ENCODE measurements at places on chromosomes 5 and 9.
A peak's percentile ranks its signal among the peaks of the same experiment; 100 is the strongest.

GRCh38 chr9:36738318-36738976 is 165.8 kb downstream of the MELK start:
- no peak for DNase-seq

- DNase-seq: no peak
These were observed 120.6 kb upstream of the NIPBL start for GRCh38 chr5:36755920-36756488.

DNA sequence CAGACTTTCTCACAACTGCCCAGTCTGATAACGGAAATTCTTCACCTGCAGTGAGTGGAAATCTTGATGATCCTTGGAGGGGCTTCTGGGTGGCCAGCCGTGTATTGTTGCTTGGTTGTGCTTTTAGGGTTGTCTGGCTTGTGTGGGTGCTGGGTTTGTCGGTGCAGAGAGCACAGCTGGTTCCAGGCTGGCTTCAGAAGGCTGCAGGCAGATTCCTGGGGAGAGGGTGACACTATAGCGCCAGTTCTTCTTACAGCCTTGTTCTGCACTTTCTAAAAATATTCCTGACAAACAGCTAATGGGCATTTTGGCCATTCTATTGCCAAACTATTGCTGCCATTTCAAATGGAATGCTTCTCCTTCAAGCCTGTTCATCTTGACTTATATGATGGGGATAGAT is 99.3 kb downstream of the PDZD2 start:
- no peak for DNase-seq

- DNase-seq: no peak
These were observed 2.3 kb downstream of the GRHPR start for GRCh38 chr9:37424686-37425297.

- DNase-seq: no peak
These were observed 20.6 kb downstream of the PITX1 start for GRCh38 chr5:135013445-135013844.

GRCh38 chr9:114524247-114524681 is 19.0 kb upstream of the WHRN start:
- DNase-seq: no peak

DNA sequence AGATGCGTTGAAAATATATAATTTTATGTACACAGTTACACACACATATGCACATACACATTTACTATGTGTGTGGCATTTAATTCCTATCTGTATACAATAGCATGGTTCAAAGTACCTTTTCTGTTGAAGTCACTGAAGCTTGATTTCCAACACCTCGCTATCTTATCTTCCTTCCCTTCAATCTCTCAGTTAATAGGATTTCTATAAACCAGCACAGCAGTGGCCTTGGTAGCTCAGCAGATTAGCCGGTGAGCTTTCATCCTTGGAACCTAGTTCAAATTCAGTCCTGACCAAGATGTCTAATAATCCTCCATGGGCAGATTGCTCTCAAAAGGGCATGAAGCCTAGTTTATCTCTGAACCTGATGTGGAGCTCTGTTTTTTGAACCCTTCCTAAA is 2389.5 kb downstream of the MAT2B start:
- DNase-seq: no peak

DNA sequence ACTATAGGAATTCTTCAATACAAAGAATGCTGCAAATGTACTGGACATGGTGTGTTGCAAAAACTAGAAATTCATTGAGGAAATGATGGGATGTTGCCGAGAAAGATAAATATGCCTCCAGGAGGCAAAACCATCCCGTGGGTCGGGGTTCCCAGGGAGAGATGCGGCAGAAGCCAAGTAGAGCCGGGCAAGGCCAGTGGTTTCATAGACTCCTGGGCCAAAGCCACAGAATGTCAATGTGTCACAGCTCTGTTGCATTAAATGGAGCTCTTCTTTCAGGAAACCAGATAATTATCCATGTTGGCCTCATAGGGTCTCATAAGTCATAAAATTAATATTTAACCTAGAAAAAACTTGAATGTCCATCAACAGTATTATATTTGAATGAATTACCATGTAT is 419.5 kb upstream of the CDH10 start:
- no peak for DNase-seq

DNA sequence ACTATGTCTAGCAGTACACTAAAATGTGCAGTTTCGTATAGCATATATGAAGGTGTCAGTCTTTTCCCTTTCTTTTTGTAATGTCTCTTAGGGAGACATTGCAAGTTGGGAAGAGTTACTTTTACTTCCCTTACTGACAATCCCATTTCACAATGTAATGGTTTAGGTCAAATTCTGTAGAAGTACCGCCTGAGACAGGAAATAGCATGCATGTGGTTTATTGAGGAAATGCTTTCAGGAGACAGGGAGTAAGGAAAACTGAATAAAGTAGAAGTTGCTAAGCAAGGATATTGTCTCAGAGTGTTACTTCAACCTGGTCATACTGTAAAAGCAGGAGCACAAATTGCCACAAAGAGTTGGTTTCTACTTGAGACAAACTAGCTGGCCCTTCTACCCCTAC is 32.1 kb upstream of the MSANTD3 start:
- DNase-seq: peak; percentile 22

- DNase-seq: no peak
These were observed 104.1 kb downstream of the TTLL11 start for GRCh38 chr9:121989010-121989409.

- DNase-seq: no peak
These were observed 124.3 kb downstream of the TEX10 start for GRCh38 chr9:100228352-100228869.

GRCh38 chr5:125197321-125197720 is 450.9 kb upstream of the ZNF608 start:
- DNase-seq: no peak

- DNase-seq: no peak
These were observed 4.2 kb upstream of the TTC23L start for GRCh38 chr5:34834794-34835089.

DNA sequence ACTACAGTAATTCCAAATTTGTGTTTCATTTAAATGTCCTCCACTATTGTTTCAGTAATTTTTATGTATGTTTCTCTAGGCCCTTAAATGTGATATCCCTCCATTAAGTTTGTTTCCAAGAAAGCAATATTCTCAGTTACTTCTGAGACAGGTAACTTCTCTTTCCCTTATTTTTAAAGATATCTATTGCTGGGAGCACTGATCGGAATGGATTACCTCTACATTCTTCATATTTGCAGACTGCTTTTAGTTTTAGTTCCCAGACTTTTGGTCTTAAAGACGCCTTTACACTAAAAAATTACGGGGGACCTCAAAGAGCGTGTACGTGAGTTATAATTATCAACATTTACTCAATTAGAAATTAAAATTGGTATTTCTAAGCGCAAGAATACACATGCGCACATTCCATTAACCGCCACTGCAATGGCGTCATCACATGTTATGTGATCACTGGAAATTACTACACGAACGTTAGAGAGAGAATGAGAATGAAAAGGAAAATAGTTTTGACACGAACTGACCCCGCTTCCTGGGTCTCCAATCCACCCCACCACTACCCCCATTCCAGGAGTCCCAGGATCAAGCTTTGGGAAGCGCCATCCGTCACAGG is 519 bp upstream of the RAD50 start:
- no peak for DNase-seq

GRCh38 chr9:136482046-136482792 is 621 bp downstream of the SEC16A start:
- DNase-seq: peak; percentile 68

All from NB4 (cell line).